ENCODE measurements at places on chromosomes 1 and 21. TPM values are rescaled to one million over a fixed set of nuclear protein-coding genes. Genes with fewer than 3 reads are reported as not detected.
A peak's percentile ranks its signal among the peaks of the same experiment; 100 is the strongest.

DNA sequence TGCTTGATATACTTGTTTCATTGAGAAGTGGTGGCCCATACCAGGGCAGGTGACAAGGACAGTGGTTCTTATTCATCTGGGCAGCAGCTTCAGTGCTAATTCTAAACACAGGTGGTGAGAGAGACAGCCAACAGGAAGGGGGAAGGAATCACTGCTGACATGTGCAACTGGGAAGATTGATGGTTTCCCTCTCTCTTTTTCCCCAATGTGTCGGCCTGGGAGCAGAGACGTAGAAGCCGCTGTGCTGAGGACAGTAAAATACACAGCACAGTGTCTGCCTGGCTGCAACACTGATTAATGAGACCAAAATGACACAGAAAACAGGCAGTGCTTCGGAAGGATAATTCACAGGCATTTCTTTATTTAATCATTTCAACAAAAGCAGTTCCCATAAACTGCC is 48.8 kb downstream of the WARS2 start:
- H3K27ac ChIP-seq: no peak overlapping the region
- H3K4me1 ChIP-seq: no peaks in the 10 kb centered on the region
- no peak for DNase-seq
- no peaks in the 10 kb centered on the region for H3K36me3 ChIP-seq
- no peak overlapping the region for H3K4me3 ChIP-seq

DNA sequence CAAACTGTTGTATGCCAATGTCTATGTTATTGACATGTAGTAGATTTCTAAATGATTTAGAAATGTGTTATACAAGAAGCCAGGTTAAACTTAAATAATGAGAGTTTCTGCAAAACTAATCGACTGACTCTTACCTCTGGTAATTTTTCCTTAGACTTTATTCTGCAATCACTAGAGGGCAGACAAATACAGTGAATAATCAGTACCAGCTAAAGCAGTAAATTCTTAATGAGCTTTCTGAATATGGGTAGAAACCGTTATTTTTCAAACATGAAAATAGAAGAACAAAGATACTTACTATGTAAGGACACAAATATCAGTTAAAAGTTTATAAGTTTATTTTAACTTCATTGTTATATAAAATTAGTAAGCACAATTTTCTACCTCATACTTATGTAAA is 97.9 kb upstream of the RGS1 start:
- H3K4me3 ChIP-seq: no peak overlapping the region
- no peak overlapping the region for H3K27ac ChIP-seq
- no peaks in the 10 kb centered on the region for H3K27me3 ChIP-seq

The CFAP141 gene
- not detected for total RNA-seq

The SIK1 gene
- 24.9 TPM for total RNA-seq

- H3K27ac ChIP-seq: no peak overlapping the region
- no peaks in the 10 kb centered on the region for H3K4me1 ChIP-seq
- H3K4me3 ChIP-seq: no peak overlapping the region
- DNase-seq: no peak
Observed at GRCh38 chr1:240967070-240967724, 355.2 kb upstream of the GREM2 start.

DNA sequence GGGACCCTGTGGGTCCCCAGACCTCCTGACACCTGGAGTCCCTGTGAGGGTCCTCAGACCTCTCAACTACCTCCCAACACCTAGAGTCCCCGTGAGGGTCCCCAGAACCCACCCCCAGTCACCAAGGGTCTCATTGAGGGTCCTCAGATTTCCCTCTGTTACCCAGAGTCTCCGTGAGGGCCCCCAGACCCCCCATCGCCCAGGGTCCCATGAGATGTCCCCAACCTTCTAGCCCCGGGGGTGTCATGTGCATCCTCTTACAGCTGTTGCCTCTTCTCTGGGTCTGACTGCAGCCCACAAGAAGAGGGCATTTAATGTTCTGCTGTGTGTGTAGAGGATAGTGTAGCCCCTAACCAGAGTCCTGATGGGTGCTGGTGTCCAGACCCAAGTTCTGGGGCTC is 2.0 kb upstream of the GJC2 start:
- no peak overlapping the region for H3K27ac ChIP-seq
- H3K36me3 ChIP-seq: peaks cover 13% of the 10 kb centered on the region
- DNase-seq: no peak
- no peaks in the 10 kb centered on the region for H3K27me3 ChIP-seq
- no peaks in the 10 kb centered on the region for H3K4me1 ChIP-seq
- no peak overlapping the region for H3K4me3 ChIP-seq

GRCh38 chr1:97379387-97380075 is 541.3 kb downstream of the DPYD start:
- H3K4me3 ChIP-seq: no peak overlapping the region
- H3K27me3 ChIP-seq: no peaks in the 10 kb centered on the region
- H3K36me3 ChIP-seq: no peaks in the 10 kb centered on the region
- no peaks in the 10 kb centered on the region for H3K4me1 ChIP-seq

- H3K27ac ChIP-seq: no peak overlapping the region
Observed at GRCh38 chr1:47887060-47887459, 110.1 kb downstream of the TRABD2B start.

- H3K4me1 ChIP-seq: peaks cover 7% of the 10 kb centered on the region
- H3K36me3 ChIP-seq: peaks cover 40% of the 10 kb centered on the region
- no peaks in the 10 kb centered on the region for H3K27me3 ChIP-seq
- H3K27ac ChIP-seq: no peak overlapping the region
- DNase-seq: no peak
- H3K4me3 ChIP-seq: peak overlapping the region; percentile 94
Observed at GRCh38 chr1:92833840-92834239, 2.0 kb downstream of the RPL5 start.

DNA sequence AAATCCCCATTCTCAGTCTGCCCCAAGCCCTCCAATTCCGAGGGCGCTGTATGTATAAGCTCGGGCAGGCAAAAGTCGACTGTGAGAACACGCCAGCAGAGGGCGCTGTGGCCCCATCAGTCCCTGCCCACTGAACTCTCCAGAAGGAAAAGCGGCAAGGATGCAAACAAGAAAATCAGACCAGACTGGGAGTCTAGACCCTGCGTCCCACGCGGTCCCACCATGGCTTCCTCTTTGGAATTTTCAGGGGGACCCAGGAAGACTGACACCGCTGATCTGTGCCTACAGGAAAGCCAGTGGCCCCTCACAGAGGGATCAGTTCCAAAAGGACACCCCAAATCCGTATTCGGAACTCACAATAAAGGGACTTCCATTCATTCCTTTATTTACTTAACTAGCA is 19.5 kb downstream of the TEX35 start:
- peak; percentile 89 for DNase-seq
- no peak overlapping the region for H3K4me3 ChIP-seq
- no peak overlapping the region for H3K27ac ChIP-seq
- no peaks in the 10 kb centered on the region for H3K27me3 ChIP-seq
- H3K4me1 ChIP-seq: no peaks in the 10 kb centered on the region

DNA sequence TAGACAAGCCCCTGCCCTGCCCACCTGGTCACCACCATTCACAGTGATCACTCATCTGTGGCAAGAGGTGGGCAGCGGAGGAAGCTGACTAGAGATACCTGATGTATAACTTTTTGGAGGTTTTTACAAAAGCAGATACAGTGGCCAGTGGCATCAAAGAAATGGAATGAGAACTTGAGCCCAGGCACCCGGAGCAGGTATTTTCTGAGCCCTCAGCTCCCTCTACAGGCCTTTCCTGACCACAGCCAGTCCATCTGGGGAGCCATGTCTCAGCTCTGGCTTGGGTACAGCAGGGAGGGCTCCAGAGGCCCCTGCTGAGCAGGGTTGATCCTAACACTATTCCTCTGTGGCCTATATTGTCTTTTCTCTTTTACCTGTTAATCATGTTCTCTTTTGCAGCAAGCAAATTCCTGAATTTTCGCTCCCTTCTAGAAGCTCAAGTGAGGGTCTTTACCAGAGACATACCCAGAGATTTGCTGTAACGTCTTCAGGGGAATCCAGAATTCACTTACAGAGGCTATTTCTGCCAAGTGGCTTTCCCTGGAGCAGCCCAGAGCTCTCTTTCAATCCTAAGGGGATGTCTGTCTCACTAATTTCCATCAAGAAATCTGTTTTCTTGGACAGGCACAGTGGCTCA is 27.3 kb downstream of the GPR157 start:
- no peaks in the 10 kb centered on the region for H3K27me3 ChIP-seq
- no peak overlapping the region for H3K4me3 ChIP-seq
- peak; percentile 55 for DNase-seq
- no peak overlapping the region for H3K27ac ChIP-seq
- peaks cover 7% of the 10 kb centered on the region for H3K36me3 ChIP-seq

GRCh38 chr1:99645203-99645602 is 710 bp upstream of the PALMD start:
- peak overlapping the region; percentile 78 for H3K27ac ChIP-seq
- no peak for DNase-seq
- peak overlapping the region; percentile 57 for H3K4me3 ChIP-seq

GRCh38 chr1:75135573-75136194 is 1.5 kb downstream of the LHX8 start:
- DNase-seq: peak; percentile 42
- peak overlapping the region; percentile 39 for H3K4me3 ChIP-seq
- H3K27me3 ChIP-seq: peaks cover 74% of the 10 kb centered on the region
- no peak overlapping the region for H3K27ac ChIP-seq

- no peak overlapping the region for H3K27ac ChIP-seq
- no peaks in the 10 kb centered on the region for H3K27me3 ChIP-seq
- peaks cover 10% of the 10 kb centered on the region for H3K36me3 ChIP-seq
- peak; percentile 22 for DNase-seq
- H3K4me1 ChIP-seq: peaks cover 15% of the 10 kb centered on the region
Observed at GRCh38 chr1:160095382-160096105, 2.9 kb downstream of the IGSF8 start.

DNA sequence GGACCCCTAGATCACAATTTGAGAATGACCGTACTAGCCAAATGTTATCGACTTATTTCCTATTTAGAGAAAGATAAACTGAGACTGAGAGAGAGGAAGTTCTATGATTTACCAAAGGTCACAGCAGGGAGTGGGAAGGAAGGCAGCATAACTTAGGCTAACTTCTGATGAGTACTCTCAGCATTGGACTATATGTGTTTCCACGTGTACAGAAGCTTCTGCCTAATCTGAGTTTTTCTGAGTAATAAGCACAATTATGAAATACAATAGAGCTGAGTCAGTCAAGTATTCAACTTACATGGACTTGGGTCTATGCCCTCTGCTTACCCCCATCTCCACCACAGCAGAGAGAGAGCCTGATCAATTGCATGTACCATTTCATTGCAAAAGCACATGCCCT is 88.1 kb upstream of the HIVEP3 start:
- no peaks in the 10 kb centered on the region for H3K27me3 ChIP-seq
- no peak for DNase-seq
- no peaks in the 10 kb centered on the region for H3K36me3 ChIP-seq
- H3K27ac ChIP-seq: no peak overlapping the region
- H3K4me3 ChIP-seq: no peak overlapping the region

- no peak overlapping the region for H3K4me3 ChIP-seq
- no peak overlapping the region for H3K27ac ChIP-seq
- no peaks in the 10 kb centered on the region for H3K36me3 ChIP-seq
- no peak for DNase-seq
- H3K4me1 ChIP-seq: no peaks in the 10 kb centered on the region
Observed at GRCh38 chr1:31693231-31693630, 10.6 kb downstream of the COL16A1 start.

The GNAT2 gene
- not detected for total RNA-seq

GRCh38 chr1:119040906-119041305 is 52.8 kb upstream of the TBX15 start:
- H3K27ac ChIP-seq: no peak overlapping the region
- no peaks in the 10 kb centered on the region for H3K36me3 ChIP-seq
- no peak overlapping the region for H3K4me3 ChIP-seq
- DNase-seq: no peak
- H3K4me1 ChIP-seq: no peaks in the 10 kb centered on the region
- no peaks in the 10 kb centered on the region for H3K27me3 ChIP-seq

DNA sequence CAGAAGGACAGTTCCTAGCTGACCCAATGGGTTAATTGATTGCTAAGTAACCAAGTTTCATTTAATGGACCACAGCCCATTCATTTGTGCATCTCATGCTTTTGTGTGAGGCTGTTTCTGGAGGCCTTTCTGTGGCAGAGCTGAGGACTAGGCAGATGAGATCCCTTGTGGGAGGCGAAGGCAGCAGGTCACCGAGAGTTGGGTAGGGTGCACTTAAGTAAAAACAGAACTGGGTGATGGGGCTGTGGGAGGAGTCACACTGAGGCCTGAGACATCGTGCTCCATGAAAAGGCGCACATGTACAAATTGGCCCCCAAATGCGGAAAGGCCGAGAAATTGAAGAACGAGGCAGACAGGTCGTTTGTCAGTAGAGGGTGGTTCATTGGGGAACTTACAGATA is 60.9 kb downstream of the S100B start:
- H3K27me3 ChIP-seq: no peaks in the 10 kb centered on the region
- no peak for DNase-seq
- H3K27ac ChIP-seq: no peak overlapping the region
- peaks cover 10% of the 10 kb centered on the region for H3K36me3 ChIP-seq
- no peaks in the 10 kb centered on the region for H3K4me1 ChIP-seq

DNA sequence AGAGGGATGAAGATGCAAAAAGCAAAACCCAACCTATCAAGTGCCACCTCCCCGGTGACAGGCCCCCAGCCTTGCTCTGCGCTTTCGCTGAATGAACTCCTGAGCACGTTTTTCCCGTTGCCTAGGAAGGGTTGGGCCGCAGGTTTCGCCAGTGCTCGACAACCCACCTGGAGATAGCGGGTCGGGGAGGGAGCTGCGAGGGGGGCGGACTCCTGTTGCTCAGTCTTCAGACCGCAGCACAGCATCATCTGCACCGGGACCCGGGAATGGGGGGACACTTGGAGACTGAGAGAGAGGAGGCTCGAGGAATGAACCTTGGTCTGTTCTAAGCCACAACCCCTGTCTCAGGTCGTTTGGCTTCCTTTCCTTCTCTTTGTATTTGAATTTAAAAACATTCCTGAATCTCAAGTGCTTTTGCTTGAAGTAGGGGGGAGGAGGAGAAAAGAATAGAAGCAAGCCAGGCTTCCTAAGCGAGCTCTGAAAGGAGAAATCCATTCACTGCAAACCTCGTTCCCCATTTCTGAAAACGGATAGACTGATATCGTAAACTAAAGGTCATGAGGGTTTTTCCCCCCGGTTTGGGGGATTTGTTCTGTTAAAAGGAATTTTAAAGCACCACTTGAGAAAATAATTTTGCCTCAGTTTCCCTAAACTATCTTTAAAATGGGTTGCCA is 1.2 kb downstream of the AK5 start:
- H3K4me1 ChIP-seq: no peaks in the 10 kb centered on the region
- H3K27ac ChIP-seq: no peak overlapping the region
- H3K36me3 ChIP-seq: no peaks in the 10 kb centered on the region
- peak overlapping the region; percentile 59 for H3K4me3 ChIP-seq

Data from kidney (tissue), 22 donors.